ENCODE measurements at places on chromosomes 1 and 21.
A peak's percentile ranks its signal among the peaks of the same experiment; 100 is the strongest.

DNA sequence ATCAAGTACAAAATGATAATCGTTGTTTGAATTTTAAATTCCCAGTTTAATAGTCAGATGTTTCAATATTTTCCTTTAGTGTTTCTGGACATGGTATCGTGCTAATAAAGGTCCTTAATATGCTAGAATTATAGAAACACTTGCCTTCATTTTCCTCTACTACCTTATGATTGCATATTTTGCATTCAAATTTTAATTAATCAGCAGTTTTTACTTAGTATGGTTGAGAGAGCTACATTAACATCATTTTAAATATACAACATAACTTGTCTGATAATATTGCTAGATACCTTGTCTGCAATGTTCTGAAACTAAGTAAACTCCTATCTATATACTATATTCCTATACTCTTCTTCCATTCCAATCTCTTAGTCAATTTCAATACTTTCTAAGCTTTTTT, 66.3 kb downstream of the USH2A start:
- DNase-seq = no peak

GRCh38 chr1:53121319-53122172, 20.9 kb downstream of the SLC1A7 start:
- DNase-seq = peak; percentile 97

DNA sequence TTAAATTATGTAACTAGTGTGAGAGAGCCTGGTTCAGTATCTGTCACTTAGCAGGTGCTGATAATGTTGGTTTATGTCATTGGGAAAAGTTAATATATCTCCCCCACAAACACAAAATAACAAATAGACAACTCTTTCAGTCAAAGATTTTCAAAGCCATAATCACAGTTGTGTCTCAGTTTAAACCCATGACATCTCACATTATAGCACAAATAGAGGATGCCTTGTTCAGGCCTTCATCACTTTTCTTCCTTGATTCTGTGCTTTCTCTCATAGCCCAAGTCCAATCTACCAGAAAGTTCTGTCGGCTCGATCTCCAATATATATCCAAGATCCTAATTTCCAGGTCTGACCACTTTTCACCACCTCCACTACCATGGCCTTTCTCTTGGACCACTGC, 6.2 kb upstream of the EPS15 start:
- DNase-seq = no peak

- no peak for DNase-seq
Observed at GRCh38 chr1:226884116-226884625, 13.8 kb downstream of the PSEN2 start.

DNA sequence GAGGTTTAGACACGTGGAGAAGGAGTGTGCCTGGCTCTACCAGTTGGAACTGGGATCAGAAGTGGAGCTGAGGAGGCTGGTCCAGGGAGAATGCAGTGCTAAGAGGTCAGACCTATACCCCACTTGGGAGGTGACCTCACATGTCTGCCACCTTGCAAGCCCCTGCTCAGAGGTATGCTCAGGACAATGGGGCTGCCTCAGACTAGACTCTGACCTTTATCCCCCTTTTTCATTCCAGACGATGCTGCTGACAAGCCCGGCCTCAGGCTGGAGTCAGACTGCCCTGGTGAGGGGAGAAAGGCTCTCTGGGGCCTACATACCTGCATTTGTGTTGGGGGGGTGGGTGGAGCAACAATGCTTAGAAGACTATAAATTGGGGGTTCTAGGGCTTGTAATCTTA, 5.2 kb downstream of the KCNJ10 start:
- no peak for DNase-seq

- no peak for DNase-seq
Observed at GRCh38 chr1:93751377-93752250, 70.0 kb upstream of the BCAR3 start.

- DNase-seq = no peak
Observed at GRCh38 chr1:117531222-117531621, 74.6 kb upstream of the TENT5C start.

DNA sequence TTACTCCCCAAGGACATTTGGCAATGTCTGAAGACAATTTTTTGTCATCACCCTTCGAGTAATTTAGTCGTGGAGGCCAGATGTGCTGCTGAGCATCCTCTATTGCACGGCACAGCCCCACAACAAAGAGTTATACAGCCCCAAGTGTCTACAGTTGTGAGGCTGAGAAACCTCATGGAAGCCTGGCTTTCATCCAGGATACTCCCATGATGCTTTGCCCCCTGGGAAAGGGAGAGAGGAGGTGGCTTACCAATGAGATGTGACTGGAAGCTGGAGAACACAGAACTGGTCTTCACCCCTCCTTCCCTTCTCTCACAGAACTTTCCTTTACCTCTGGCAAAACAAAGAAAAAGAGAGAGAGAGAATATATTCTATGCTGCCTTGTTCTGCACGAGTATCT, 150.9 kb upstream of the VAMP3 start:
- DNase-seq = no peak

DNA sequence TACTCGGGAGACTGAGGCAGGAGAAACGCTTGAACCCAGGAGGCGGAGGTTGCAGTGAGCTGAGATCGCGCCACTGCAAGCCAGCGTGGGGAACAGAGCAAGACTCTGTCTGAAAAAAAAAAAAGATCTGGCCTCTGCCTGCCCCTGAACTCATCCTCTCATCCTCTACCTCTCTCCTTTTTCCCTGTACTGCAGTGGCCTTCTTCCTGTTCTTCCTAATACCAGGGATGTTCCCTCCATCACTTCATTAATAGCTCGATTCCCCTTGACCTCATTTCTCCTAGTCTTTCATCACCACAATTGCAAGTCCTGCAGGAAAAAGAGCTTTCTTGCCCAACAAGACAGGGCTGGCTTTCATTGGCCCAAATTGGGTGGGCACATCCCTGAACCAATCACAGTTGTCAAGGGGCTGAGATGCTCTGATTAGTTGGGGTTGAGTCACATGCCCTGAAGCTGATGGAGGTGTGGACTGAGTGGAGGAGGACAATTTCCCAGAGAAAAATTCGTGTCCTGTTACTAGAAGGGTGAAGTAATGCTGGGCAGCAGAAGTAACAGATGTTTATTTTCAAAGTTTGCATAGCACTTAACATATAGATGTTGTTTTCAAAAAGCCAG, 86.8 kb upstream of the PUM1 start:
- no peak for DNase-seq

DNA sequence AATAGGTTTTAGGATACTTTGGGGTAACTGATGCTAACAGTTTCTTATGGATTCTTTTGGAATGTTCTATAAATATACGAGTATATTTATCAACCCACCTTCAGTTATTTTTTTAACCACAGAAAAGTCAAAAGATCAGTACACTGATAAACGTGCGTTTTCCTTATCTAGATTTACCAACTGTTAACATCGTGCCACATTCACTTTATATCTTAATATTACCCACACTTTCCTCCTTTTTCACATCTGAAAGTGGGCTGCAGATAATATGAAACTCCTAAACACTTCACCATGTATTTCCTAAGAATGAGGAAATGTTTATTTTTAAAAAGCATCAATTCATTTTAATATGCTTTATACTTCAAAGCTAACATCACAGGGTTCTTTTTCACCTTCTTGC, 7.7 kb downstream of the ATF6 start:
- no peak for DNase-seq

DNA sequence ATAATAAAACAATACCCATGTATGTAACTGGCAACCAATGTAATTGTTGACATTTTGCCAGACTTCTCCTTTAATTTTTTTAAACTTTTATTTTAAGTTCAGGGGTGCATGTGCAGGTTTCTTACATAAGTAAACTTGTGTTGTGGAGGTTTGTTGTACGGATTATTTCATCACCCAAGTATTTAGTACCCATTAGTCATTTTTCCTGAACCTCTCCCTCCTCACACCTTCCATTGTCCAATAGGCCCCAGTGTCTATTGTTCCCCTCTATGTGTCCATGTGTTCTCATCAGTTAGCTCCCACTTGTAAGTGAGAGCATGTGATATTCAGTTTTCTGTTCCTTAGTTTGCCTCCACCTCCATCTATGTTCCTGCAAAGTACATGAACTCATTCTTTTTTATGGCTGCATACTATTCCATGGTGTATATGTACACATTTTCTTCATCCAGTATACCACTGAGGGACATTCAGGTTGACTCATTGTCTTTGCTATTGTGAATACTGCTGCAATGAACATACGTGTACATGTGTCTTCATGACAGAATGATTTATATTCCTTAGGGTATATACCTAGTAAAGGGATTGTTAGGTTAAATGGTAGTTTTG, 6.7 kb downstream of the DEPDC1 start:
- no peak for DNase-seq

DNA sequence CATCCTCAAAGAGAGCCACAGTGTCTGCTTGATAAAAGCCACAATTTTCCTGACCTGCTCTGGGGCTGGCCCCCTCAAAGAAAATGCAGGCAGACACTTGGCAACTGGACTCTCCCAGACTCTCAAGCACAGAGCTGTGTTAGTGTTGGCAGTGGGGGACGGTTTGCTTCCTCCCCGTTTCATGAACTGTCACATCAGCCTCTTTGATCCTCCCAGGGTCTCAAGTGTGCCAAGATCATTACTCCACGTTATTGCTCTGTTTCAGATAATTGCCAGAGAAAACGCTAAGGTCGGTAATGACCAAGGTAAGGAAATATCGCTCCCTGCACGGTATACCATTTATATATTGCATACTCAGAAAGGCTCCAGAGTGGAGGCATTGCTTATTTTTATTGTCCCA, 138.8 kb downstream of the NTMT2 start:
- no peak for DNase-seq

DNA sequence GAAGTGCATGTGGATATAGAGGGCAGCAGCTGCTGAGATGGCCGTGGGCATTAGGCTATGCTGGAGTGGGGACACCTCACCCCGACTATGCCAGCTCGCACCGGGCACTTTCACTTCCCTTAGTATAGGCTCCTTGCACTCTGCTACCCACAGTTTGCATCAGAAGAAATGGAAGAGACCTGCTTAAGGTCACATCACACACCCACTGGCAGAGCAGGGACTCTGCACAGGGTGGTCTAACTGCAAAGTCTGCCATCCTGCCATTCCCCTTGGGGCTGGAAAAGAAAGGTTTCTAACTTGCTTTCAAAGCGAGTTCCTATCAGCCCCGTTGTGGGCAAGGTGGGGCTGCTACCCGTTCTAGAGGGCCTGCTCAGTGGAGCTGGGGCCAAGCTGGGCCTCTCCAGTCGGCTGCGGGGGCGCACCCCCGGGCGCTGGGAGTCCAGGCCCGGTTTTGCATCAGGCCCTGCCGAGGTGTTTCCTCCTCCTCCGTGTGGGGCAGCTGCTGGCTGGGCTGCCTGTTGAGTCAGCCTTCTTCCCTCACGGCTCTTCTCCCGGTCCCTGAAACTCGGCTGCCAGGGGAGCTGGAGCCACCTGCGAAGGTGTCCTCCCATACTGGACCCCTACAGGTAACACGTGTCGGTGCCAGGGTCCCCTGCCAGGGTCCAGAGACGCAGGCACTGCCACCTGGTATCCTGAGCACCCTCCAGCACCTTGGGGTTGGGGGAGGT, at the start of gene SYTL1:
TSS of gene SYTL1 (plus strand) at position 498 of the 728 bp plus-strand sequence. CDS start 3,313 bp downstream, outside the sequence.
- peak; percentile 59 for DNase-seq

GRCh38 chr1:219163401-219163954, 10.2 kb upstream of the LYPLAL1 start:
- no peak for DNase-seq

- DNase-seq = no peak
Observed at GRCh38 chr1:56864430-56864829, 9.8 kb downstream of the C8A start.

- no peak for DNase-seq
Observed at GRCh38 chr1:187306710-187307415, 478.1 kb downstream of the PLA2G4A start.

GRCh38 chr1:202807926-202808757, at the start of gene KDM5B:
TSS of gene KDM5B (minus strand) at chr1:202808421. CDS start at chr1:202808305, 116 bp downstream.
- peak; percentile 56 for DNase-seq

GRCh38 chr1:55927702-55928290, 651.6 kb downstream of the PLPP3 start:
- DNase-seq = no peak

- DNase-seq = no peak
Observed at GRCh38 chr1:95974586-95974985, 740.6 kb downstream of the RWDD3 start.

- DNase-seq = no peak
Observed at GRCh38 chr1:205994346-205994745, 8.8 kb downstream of the RAB7B start.

DNA sequence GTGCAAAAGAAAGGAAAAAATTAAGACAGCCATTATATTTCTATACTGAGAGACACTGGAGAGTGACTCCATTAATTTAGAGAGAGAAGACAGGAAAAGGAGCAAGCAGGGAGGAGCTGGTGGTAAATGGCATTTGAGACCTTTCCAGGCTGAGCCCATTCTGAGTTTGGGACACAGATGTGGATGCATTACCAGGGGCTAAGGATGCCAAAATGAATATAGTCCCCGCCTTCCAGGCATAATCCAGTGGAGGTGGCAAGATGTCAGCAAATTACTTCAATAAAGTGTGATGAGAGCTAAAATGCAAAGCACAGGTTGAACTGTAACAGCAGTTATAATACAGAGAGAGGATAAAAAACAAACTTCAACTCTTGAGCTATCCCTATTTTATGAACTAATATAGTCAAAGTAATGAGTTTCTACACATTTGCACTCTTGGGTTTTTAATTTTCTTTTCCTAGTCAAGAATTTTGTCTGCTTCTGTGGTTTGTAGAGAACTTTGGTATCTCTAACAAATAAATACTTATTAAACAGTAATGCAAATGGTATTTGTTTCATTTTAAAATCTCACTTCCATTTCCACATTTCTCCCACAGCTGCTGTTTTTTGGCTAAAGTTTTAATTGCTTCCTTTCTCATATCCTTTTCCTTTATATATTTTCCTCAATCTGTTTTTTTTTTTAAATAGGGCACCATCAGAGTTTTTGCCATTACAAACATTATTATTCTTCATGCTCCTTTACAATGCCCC, 228.2 kb upstream of the KCNK2 start:
- no peak for DNase-seq

DNA sequence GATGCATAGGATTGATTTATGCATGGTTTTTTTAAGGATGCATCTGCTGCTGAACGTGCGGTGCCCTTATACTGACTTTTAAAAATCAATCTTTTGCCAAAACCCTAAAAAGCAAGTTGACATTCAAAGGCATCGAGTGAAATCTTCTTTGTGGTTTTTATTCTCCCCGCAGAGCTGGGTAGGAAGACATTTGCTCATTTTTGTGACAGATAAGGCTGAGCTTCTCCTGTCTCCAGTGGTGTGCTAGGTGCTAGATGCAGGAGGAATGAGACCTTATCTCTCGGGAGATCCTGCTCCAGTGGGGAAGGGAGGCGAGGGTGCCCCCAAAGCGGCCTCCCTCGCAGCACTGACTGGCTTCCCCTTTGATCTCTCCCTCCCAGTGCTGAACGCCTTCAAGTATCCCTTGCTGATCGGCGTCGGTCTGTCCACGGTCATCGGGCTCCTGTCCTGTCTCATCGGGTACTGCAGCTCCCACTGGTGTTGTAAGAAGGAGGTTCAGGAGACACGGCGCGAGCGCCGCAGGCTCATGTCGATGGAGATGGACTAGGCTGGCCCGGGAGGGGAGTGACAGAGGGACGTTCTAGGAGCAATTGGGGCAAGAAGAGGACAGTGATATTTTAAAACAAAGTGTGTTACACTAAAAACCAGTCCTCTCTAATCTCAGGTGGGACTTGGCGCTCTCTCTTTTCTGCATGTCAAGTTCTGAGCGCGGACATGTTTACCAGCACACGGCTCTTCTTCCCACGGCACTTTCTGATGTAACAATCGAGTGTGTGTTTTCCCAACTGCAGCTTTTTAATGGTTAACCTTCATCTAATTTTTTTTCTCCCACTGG, 14.9 kb upstream of the CD101 start:
- no peak for DNase-seq
